ENCODE measurements at places on chromosomes 7 and 10.

- no peak for DNase-seq
Observed at GRCh38 chr10:27622596-27622995, 118.5 kb downstream of the RAB18 start.

- DNase-seq = no peak
Observed at GRCh38 chr7:98908585-98908984, 30.3 kb downstream of the TRRAP start.

DNA sequence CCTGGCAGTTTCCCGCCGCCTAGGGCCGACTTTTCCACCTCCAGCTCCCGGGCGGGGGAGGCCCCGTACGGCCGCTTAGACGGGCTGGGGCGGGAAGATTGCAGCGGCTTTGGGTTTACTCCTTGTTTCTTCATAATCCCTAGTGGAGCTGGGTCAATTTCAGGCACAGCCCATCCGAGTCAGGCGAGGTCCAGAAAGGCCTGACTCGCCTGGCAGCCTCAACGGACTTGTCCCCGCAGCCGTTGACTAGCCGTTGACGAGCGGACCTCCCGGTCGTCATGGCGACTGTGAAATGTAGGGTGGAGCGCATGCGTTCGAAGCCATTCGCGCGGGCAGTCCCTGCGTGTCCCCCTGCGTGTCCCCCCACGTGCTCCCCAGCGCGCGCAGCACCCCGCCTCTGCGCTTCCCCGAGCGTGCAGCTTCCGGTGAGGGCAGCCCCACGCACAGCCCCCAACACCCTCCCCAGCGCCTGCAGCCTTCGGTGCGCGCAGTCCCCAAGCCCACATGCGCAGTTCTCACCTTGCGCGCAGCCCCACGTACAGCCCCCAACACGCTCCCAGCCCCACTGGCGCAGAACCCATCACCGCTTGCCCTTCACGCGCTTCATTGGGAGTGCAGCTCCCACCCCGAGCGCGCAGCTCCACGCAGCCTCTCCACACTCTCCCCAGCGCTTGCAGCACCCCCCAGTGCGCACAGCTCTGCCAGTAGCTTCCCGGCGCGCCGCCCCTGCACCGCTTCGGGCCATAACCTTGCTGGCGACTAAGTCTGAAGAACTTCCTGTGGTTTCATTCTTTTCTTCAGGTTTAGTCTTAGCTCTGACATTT, 67.8 kb downstream of the TBX20 start:
- peak; percentile 12 for DNase-seq

DNA sequence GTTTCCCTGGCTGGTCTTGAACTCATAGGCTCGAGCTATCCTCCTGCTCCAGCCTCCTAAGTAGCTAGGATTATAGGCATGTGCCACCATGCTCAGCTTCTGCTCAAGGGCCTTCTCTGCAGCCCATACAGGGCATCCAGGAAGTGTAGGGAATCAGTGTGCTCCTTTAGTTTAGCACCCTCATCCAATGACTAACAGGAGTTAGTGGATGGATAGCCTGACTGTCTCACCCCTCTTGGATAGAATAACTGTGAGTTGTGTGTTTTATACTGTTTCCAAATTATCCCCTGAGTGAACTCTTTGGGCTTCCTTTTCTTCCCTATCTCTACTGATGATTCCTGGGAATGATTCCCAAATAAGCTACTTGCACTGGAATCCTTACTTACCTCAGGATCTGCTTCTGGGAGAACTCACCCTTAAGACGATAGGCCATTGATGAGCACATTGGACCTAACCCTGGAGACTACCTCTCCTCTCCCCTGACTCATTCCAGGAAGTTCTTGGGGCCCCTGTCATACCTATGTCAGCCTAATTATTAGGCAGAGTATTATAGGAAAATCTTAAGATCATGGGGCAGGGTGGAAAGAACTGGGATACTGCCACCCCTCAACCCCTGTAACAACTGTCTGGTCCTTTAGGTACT, 18.5 kb downstream of the STRIP2 start:
- no peak for DNase-seq

GRCh38 chr7:124722292-124722691, 43.3 kb downstream of the GPR37 start:
- DNase-seq = no peak

DNA sequence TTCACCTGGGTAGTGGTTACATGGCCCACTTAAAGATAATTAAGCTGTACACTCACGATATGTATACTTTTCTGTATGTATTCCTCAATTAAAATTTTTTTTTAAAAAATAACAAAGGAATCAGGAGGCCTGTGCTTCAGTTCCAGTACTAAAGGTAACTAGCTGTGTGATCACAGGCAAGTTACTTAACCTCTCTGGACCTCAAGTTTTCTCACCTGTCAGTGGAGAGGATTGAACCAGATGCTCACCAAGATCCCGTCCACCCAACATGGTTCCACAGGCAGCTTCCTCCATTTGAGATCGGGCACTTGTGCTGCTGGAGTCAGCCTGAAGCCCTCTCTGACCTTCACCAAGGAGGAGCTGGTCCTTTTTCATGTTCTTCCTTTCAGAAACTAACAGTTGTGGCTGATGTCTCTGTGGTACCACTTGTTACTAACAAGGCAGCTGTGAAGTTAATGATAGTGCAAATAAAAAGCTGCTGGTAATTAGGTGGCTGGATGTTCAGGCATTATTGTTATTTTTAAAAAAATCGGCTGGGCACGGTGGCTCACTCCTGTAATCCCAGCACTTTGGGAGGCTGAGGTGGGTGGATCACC, 29.4 kb upstream of the SMNDC1 start:
- DNase-seq = no peak

DNA sequence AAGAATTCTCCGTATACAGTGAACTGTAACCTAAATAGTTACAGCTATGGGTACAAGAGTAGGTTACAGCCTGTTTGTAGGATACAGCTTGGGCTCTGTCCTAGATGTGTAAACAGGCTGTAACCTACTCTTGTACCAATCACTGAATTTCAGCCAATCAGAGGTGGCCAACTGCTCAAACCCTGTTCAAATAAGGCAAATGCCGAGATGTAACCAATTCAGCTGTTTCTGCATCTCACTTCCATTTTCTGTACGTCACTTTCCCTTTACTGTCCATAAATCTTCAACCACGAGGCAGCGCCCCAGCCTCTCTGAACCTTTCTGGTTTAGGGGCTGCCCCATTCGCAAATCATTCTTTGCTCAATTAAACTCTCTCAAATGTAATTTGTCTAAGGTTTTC, 8.3 kb upstream of the MMP21 start:
- DNase-seq = no peak

GRCh38 chr7:91089382-91089963, 174.8 kb upstream of the FZD1 start:
- no peak for DNase-seq

DNA sequence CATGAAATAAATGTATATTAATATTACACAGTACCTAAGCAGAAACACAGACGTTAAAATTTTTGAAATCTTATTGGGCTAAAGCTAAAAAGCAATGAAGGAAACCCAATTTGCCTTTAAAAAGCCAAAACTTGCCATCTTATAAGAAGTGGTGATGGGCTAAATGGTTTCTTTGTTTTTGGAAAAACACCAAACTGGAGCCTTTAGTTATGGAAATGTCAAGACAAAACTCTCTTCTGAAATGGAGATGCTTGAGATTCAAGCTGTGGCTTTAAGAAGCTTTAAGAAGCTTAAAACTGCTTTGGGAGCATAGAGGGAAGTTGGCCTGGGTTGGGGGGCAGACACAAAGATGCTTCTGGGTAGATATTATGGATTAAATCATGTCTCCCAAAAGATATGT, 277.0 kb downstream of the GFRA1 start:
- no peak for DNase-seq

DNA sequence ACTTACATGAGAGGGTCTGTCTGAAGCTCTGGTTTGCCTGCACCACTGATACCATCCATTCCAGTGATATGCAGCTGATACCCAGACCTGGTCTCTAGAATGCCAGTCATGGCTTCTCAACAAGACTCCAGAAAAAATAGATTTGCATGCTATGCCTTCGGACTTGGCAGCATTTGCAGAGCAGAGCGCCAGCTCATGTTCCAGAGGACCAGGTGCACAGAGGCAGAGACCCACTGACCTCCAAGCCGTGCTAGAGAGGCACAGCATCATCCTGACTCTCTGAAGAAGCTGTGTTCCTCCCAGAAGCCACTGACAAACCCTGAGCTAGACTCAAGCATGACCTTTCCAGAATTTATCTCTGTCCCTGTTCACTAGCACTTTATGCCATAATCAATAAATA, 6.9 kb upstream of the PRKAG2 start:
- DNase-seq = no peak

- DNase-seq = no peak
Observed at GRCh38 chr10:81600185-81600584, 274.8 kb upstream of the NRG3 start.

- no peak for DNase-seq
Observed at GRCh38 chr7:105487579-105488571, 34.2 kb downstream of the PUS7 start.

- no peak for DNase-seq
Observed at GRCh38 chr10:113665806-113666354, 2.0 kb upstream of the NRAP start.

- no peak for DNase-seq
Observed at GRCh38 chr10:123284022-123284421, 129.8 kb downstream of the BUB3 start.

- no peak for DNase-seq
Observed at GRCh38 chr7:32223721-32224120, 153.5 kb upstream of the PDE1C start.

- DNase-seq = no peak
Observed at GRCh38 chr7:90817151-90817550, 221.0 kb downstream of the CDK14 start.

- DNase-seq = no peak
Observed at GRCh38 chr7:50656141-50656895, 91.1 kb upstream of the DDC start.

DNA sequence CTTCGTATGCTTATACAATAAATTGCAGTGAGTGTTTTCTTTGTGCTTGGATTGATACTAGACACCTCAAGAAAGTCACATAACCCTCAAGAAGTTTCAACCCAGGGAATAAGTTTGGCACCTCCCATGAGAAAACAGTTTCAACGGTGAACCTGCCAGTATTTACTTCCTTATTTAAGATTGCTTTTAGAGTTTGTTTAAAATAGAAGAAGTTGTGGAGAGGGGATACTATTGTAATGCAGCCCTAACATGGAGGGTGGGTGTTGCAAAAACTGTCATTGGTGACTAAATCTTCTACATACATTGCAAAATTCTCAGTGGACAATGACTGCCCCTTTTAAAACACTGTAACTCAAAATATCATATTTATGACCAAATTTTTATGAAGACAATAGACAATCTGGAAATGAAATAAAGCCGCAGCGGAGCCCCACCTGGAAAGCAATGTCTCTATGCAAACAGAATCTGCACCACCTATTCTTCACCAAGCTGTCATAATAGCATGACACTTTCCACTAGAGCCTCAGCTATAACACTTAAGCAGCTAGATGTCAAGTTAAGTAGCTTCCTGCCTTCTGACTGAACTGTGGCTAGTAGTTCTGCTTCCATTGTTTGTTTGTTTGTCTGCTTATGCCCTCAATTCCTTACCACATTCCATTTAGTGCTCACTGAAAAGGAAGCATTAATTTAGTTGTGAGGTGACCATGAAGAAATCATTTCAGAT, 98.2 kb downstream of the MDFIC start:
- no peak for DNase-seq

- DNase-seq = no peak
Observed at GRCh38 chr7:116698396-116698795, 26.4 kb downstream of the MET start.

GRCh38 chr7:3753868-3754267, 452.8 kb downstream of the SDK1 start:
- DNase-seq = no peak

GRCh38 chr10:70536196-70536861, 57.8 kb downstream of the PALD1 start:
- no peak for DNase-seq

GRCh38 chr10:31528831-31529230, 209.8 kb downstream of the ZEB1 start:
- no peak for DNase-seq

DNA sequence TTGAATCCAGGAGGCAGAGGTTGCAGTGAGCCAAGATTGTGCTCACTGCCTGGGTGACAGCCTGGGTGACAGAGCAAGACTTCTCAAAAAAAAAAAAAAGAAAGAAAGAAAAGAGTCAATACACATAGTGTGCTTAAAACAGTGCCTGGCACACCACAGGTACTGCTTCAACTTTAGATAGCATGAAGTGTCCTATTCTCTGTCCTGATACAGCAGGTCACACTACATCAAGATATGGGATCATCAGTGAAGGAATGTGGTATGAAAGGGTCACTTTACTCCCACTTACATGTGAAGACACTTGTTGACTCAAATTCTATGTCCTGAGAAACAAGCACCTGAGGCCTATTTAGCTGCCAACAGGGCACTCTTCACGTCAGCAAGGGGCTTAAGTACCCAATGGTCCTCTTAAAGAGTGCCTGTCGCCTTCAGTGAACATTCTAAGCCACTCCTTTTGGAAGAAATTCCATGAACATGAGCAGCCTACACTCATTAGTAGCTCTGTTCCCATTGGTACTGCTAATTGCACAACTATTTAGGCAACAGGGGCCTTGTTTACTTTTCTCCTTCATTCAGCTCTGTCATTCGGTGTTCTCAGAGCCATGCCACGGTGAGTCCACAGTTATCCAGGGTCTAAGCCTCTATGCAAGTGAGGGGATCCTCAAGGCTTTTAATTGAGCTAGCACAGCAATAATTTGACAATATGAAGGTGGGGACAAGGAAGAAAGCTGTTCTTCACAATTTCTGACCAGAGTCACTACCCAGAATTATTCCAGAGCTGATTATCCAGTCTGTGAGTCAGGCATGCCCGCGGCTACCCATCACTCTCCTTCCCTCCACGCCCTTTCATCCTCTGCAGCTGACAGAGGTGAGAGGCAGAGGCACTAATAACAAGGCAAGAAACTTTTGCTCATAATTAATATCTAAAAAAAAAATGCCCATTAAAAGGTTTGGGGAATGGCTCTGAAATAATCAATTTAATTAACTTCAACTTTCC, 56.6 kb upstream of the PTN start:
- no peak for DNase-seq

GRCh38 chr10:96168546-96168945, 38.4 kb downstream of the ZNF518A start:
- DNase-seq = no peak

- DNase-seq = no peak
Observed at GRCh38 chr10:76576276-76576962, 1061.2 kb downstream of the KCNMA1 start.

DNA sequence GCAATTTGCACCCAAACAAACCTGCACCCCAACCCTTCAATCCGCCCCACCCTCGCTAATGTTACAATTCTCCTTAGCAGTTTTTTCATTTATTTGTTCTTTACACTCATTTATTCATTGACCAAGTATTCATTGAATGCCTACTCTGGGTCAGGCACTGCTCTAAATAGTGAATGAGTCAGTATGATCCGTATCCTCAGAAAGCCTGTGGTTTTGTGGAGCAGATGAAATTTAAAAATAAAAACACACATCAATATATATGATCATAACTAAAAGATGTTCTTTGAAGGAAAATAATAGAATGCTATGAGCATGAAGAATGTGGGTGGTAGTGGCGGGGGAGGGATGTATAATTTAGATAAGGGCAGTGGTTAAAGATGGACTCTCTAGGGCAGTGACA, 13.3 kb downstream of the IFIT5 start:
- no peak for DNase-seq

- no peak for DNase-seq
Observed at GRCh38 chr7:22610263-22610662, 110.3 kb upstream of the STEAP1B start.

- DNase-seq = no peak
Observed at GRCh38 chr10:51273574-51273973, 199.3 kb downstream of the PRKG1 start.
